ENCODE measurements at places on chromosomes 12 and 14.
A peak's percentile ranks its signal among the peaks of the same experiment; 100 is the strongest.

GRCh38 chr12:48973941-48974673 lies 2.6 kb upstream of the WNT10B start:
- DNase-seq: peak; percentile 46

GRCh38 chr12:88299567-88300101 lies 157.5 kb downstream of the TMTC3 start:
- DNase-seq: peak; percentile 100

- no peak for DNase-seq
Measured at GRCh38 chr12:24979329-24979728, 30.4 kb upstream of the BCAT1 start.

DNA sequence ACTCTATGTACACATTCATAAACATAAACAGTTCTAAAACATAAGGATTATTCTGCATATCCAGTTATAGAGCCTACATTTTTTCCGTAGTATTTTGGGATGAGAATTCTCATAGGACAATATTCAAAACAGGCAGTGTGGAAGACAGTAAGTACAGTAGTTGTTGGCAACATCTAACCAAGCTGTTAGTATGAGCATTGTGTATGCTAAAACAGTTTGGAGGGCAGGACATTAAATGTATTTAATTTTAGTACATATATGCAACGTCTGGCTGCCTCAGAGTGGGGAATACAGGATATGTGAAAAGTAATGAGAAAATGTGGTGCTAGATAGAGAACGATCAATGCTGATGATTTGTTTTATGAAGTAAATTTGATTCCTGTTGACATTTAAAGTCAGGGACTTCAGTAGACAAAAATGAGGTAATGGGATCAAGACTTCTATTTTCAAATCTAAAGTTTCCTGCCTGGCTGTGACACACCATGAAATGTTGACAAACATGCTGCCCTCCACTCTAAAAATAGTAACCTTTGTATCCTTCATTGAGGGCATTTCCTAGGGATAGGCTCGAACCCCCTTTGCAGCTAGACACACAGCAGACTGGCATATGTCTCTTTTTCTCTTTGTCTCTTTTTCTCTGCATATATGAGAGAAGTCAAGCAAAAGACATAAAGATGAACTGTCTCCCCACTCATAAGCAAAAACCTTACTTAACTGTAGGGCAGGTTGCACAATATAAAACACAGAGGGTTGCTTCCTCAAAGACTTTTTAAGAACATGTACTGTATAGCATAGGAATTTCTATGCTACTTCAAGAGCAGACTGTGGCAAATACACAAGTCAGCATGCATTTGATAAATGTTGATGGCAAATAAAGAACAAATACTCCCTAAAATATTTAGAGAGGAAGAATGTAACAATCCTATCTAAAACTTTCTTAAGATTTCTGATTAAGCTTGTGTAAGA lies 75.5 kb upstream of the GTF2A1 start:
- no peak for DNase-seq

DNA sequence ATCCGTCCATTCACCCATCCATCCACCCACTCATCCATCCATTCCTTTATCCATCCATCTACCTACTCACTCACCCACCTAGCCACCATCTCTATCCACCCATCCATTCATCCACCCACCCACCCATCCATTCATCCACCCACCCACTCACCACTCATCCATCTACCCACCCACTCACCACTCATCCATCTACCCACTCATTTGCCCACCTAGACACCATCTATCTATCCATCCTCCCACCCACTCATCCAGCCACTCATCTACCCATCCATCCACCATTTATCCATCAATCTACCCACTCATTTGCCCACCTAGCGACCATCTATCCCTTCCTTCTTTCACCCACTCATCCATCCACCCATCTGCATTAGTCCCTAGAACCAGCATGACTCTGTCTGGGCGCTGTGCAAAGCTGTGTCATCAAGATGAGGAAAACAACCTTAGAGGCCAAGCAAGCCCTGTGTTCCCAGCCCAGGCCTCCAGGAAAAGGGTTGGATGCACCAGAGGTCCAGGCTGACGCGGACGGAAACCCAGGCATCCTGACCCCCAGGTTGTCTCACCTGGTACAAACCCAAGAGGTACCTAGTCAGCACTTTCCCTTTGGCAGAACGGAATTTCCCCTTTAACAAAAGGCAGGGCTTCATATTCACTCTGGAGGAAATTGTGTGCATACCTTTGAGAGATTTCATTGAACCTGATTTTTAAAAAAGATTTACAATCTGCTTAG lies 73.7 kb downstream of the NOC4L start:
- no peak for DNase-seq

GRCh38 chr14:29216268-29217232 lies 450.0 kb downstream of the FOXG1 start:
- no peak for DNase-seq

DNA sequence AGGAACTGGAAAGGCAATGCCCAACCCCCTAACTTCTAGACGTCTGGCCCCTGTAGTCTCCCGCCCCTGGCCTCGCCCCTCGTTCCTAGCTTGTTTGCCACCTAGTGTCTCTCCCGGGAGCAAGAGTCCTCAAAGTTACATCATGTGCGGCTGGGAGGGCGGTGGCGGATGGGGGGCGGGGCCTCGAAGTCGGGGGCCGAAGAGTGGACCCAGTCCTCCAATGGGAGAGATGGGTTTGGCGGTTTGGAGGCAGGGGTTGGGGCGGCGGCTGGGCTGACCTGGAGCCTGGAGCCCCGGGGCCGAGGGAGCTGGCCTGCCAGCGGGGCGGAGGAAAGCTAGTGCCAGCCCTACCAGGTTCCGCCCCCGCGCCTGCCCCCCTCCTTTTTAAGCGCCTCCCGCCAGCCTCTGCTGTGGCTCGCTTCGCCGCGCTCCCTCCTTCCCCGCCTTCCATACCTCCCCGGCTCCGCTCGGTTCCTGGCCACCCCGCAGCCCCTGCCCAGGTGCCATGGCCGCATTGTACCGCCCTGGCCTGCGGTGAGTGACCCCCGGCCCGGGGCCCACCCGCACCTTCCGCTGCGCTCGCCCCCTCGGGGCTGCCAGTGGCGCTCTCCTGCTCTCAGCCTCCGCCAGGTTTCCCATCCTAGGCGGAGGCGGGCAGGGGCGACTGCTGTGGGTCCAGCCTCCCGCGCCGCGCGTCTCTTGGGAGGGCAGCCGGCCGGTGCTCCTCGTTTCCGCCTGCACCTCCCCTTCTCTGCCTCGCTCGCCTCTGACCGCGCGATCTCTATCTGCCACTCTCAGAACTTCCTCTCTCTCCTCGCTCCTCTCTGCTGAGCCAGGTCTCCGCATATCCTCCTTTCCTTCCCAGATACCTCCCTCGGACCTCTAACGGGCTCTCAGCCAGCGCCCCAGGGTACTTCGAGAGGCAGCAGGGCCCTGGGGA lies at the start of gene PCK2:
PCK2 (plus strand) TSS at position 411 of the 940 bp plus-strand sequence; CDS start at position 506, 95 bp downstream.
- peak; percentile 99 for DNase-seq

DNA sequence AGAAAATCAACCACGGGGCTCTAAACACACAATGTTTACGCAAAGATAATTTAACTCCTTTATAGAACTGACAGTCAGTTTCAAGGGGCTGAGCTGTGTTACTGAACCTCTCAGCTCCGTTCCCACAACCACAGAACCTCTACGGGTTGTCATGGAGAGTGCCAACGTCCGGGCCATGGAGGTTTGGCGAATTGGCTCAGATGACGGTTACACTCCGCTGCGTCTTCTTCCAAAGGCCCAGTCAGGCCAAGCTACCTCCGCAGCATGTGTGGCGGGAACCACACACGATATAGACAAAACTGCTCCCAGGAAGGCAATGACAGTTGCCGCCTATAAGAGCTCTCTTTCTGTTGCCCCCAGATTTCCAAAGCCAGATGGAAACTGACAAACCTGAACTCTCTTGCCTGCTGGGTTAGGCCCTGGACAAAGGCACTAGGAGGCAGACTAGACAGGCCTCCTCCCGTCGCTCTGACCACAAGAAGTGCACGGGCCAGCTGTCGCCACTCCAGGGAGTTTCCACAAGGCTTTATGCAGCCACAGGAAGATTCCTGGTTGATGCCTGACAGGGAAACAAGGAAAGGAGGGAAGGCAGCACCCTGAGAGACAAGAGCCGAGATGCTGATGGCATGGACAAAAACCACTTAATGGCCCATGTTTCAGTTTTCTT lies 30.3 kb downstream of the CCDC88C start:
- DNase-seq: no peak

GRCh38 chr14:90530523-90530922 lies 133.7 kb downstream of the CALM1 start:
- no peak for DNase-seq

- peak; percentile 71 for DNase-seq
Measured at GRCh38 chr12:65765436-65765813, 58.9 kb upstream of the HMGA2 start.

- DNase-seq: no peak
Measured at GRCh38 chr12:10697156-10697555, 23.3 kb upstream of the STYK1 start.

DNA sequence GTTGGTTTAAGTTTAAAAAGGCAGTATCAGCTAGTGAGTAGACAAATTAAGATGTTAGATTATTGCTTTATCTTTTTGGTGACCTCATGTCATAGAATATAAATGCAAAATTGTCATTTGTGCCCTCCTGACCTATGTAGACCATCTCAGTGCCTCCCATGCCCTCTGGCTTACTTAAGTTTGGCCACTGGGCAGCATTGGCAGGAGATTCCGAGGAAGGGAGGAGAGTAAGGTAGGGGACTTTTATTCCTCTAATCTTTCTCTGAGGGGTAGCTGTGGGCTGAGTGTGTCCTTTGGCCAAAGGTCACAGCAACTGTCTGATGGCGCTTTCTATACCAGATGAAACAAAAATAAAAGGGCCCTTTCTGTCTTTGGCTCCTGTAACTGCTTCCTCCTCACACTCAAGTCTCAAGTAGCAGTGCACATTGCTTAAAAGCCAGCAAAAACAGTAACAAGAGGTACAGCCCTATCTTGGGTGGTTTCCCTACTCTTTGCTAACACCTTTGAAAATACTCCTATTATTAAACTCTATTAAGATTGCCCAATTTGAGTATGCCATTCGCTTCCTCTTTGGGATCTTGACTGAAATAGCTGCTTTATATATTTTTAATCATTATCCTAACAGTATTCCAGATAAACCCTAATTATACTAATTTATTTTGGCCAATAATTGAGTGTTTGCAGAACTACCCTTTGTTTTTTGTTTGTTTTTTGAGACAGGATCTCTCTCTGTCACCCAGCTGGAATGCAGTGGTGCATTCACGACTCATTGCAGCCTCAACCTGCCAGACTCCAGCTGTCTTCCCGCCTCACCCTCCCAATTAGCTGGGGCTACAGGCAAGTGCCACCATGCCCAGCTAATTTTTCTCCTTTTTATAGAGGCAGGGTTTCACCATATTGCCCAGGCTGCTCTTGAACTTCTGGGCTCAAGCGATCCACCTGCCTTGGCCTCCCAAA lies 56.5 kb upstream of the KCNH3 start:
- DNase-seq: peak; percentile 44

DNA sequence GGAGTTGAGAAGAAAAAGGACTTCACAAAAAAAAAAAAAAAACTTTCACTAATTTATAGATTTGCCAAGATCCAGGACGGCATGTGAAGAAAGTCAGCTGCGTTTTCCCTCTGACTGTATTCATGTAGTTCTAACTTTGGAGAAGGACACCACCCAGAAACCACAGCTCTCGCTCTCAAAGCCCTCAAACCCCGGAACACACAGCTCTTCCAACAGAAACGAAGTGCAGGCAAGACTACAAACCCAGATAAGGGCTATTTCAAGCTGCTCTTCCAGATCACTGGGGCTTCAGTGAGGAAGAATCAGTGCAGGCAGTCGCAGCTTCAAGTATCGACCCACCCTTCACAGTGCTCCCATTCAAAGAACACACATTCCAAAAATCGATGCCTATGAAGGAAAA lies 13.2 kb downstream of the KCNH5 start:
- DNase-seq: no peak

- DNase-seq: no peak
Measured at GRCh38 chr12:91561958-91562325, 379.3 kb upstream of the DCN start.

DNA sequence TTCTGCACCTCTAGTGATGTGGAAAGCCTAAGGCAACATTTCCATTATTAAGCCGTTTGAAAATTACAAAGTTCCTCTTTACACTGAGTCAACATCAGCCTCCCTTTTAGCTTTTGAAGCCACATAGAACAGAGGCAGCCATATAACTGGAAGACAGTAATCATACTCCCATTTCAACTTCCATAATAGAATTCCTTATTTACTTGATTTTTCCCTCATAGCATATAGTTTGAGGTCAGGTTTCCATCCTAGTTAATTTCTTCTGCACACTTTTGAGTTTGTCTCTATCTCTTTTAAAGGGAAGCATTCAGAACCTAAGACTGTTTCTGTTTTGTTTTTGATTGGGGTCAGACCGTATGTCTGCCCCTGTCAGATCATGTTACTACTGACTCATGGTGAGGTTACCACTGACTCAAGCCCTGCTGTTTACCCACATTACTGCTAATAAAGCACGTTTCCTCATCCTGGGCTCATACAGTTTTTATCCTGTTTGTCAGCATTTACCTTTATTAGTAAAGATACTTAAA lies 161.0 kb downstream of the SLC38A4 start:
- peak; percentile 90 for DNase-seq

DNA sequence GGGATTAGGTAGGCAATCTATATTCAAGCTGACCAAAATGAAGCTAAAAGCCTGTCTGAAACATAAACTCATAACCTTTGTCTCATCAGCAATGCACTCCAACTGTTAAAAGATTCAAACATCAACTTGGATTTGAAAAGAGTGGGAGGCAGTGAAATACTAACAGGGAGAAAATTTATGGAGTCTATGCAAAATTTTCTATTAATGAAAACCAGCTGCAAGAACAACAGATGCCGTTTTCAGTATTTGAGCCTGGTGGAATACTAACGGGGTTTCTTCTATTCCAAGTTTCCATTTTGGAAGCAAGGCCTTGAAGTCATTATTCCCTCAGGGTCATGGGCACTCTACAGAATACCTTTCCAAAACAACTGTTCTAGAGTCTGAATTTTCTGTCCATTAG lies 88.3 kb downstream of the LRP6 start:
- DNase-seq: no peak

DNA sequence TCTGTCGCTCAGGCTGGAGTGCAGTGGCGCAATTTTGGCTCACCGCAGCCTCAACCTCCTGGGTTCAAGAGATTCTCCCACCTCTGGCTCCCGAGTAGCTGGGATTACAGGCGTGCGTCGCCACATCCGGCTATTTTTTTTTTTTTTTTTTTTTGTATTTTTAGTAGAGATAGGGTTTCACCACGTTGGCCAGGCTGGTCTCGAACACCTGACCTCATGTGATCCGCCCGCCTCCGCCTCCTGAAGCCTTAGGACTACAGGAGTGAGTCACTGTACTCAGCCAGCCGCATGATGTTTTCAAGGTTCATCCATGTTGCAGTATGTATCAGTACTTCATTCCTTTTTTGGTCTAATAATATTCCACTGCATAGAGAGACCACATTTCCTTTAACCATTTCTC lies 2.4 kb upstream of the RNF34 start:
- DNase-seq: no peak

GRCh38 chr12:30211743-30212142 lies 428.0 kb upstream of the TMTC1 start:
- DNase-seq: no peak
